ENCODE measurements at places on chromosomes 7 and 10.
A peak's percentile ranks its signal among the peaks of the same experiment; 100 is the strongest.

DNA sequence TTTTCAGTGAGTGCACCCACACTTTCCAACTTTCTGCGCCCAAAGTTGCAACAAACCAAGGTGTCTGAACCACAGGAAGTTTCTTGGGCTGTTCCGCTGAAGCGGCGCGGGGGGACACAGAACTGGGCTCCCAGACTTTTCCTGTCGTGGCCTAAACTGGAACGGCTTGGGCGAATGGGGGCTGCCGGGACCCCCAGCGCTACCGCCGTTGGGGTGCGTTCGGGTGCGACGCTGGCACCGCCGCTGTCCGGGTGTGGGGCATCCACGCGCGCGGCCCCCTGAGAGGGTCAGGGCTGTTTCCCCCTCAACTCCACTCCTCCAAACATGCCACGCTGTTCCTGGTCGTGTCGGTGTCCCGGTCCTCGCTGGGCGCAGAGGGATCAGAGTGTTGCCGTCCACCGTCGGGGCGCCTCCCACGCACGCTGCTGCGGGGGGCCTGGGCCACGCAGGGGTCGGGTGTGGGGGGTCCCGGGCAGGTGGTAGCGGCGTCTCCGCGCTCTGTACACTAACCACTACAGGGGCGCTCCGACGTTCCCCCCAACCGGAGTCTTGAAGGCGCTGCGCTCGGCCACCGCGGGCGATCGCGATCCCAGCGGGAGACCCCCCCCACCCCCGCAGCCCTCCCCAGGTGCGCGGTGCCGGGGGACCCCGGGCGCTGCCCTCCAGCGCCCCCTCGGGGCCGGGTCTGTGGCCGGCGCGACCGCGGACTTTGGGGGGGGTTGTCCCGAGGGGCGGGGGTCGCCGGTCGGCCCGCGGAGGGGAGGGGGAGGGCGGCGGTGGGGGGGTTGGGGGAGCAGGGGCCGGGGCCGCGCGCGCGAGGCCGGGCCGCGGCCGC lies 2.2 kb upstream of the CUX1 start:
- DNase-seq, result peak; percentile 38

DNA sequence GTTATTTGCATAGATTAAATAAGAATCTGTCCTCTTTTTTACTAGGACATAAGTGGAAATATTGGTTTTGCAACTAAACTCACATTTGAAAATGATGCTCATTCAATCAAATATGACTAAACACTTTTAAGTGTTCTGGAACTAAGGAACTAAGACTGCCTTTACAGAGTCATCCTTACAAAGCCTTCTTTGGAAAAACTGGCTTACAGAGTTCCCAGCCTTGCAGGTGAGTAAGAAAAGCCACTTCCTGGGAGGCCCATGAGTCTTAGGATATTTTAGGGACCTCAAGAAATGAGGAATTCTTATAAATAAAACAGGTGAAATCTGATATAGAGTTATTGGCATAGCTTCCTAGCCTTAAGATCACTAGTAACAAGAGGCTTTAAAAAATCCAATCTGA lies 135.5 kb downstream of the ALOX5 start:
- DNase-seq, result no peak

GRCh38 chr10:46527241-46527811 lies 29.1 kb downstream of the GPRIN2 start:
- DNase-seq, result no peak

GRCh38 chr10:110455446-110455845 lies 42.3 kb upstream of the DUSP5 start:
- no peak for DNase-seq

DNA sequence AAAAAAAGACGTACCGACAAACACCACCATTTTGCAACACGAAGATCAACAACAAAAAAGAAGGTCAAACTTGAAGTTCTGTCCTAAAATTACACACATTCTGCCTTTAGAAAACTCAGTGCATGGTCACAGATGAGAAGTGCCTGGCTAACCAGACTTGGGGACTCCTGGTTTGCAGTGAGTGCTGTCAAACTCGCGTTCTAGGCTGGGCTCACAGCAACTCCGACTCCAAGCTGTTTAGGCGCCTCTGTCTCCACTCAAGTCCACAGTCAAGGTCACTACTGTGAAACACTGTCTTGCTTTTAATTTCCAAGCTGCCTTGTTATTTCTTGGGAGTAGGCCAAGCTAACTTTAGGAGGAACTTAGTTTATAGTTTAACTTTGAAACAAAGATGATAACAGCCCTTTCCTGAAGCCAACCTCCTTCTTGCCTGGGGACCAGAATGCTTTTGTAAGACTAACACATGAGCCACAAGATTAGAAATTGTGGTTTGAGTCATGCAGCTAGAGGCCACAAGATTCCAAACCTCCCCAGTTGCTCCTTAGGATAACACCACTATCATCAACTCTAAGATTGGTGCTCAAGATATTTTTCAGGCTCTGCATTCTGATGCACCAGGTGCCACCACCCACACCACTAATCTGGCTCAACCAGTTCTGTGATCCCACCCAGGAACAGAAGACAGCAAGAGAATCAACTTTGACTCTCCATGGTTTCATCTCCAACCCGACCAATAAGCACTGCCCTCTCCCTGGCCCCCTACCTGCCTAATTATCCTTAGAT lies 1.1 kb upstream of the DNAAF5 start:
- no peak for DNase-seq

GRCh38 chr10:20890009-20890408 lies 7.1 kb downstream of the NEBL start:
- DNase-seq, result no peak

- DNase-seq, result no peak
Measured at GRCh38 chr7:114264023-114264422, 150.6 kb upstream of the FOXP2 start.

DNA sequence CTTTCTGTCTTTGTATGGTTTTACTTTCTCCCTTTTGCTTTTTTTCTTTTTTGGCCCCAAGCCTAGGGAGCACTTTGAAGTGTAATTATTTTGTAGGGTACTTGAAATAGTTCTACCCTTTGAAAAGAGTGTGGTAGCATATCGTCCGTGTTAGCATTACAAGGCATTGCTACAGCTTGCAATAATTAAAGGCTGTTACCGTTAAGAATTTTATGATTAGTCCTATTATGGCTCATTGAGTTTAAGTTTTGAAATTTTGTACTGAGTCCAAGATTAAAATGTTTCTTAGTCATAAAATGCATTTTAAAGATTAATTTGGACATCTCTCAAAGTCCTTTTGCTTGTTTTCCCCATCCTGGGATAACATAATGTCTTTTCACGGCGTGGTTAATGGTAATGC lies 490.0 kb upstream of the LRRN3 start:
- DNase-seq, result no peak

GRCh38 chr10:24006741-24007140 lies 202.2 kb upstream of the KIAA1217 start:
- DNase-seq, result no peak

DNA sequence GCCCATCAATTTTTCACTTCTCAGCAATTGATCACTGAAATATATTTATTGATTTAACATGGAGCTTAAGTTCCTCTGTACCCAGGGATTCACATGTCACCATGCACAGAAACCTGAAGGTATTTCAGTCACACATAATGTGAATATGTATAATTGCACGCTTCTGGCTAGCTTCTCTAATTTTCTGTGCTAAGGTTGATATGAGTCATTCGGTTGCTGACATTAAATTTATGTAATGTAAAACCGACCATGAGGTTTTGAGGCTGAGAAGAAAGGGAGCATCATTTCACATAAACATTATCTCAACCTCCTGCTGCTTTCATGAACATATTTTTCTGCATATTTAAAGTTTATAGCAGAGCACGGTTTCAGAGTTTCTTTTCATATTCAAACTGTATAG lies 381.0 kb upstream of the TPK1 start:
- no peak for DNase-seq

DNA sequence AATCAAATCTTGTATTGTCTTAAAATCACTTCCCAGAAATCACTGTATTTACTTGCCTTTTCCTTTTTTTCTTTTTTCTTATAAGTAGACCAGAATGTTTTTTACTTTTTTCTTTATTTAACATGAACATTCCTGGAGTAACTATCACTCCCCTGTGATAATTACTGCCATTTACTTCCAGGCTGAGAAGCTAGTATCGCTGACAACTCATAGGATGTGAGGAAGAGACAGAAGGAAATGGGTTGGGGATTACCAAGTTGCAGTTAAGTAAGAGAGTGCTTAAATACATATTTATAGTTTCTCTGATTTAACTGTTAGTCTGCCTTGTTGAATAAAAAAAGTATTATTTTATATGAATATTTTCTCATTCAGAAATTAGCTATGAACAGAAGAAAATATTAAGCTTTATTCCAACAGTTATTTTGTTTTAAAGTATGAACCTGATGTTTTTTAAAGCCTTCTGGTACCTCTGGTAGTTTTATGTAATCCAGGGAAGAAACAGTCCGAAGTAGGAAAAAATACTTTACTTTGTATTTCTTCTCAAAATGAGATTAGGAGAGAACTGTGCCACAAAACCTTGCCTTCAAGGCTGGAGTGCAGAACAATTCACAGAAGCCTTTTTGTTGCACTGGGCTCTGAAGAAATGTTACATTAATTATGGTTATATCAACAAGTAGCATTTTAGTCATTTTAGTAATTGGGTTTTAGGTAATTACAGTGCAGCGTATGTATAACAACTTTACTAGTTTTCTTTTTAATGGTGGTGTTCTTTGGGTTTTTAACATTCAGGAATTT lies 72.8 kb downstream of the SHOC2 start:
- no peak for DNase-seq

GRCh38 chr10:52332815-52333214 lies 18.7 kb downstream of the DKK1 start:
- no peak for DNase-seq

DNA sequence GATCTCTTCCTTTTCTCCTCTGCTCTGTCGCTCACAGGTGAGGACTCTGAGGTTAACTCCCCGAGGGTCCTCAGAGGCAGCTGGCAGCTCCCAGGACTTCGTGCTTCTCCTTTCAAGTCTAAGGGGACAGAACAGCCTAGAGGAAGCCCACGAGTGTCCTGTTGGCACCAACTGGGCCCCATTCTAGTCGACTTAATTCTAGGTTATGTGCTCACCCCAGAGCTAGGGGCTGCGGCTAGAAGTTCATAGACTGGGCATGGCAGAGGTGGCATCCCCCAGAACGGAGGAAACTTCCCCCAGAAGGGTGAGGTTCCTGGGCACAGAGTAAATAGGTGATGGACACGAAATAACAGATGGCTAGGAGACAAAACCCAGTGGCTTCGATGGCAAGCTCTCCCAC lies 259.4 kb downstream of the TEX36 start:
- no peak for DNase-seq

DNA sequence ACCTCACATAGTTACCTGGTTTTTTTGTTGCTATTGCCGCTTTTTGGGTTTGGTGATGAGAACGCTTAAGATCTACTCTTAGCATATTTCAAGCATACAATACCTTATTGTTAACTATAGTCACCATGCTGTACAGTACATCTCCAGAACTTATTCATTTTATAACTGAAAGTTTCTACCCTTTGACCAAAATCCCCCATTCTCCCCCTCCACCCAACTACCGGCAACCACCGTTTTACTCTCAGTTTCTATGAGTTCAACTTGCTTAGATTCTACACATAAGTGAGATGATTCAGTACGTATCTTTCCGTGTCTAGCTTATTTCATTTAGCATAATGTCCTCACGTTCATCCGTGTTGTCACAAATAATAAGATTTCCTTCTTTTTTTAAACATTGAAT lies 86.7 kb upstream of the IL6 start:
- DNase-seq, result no peak

- no peak for DNase-seq
Measured at GRCh38 chr10:67770537-67770936, 67.5 kb downstream of the DNAJC12 start.

DNA sequence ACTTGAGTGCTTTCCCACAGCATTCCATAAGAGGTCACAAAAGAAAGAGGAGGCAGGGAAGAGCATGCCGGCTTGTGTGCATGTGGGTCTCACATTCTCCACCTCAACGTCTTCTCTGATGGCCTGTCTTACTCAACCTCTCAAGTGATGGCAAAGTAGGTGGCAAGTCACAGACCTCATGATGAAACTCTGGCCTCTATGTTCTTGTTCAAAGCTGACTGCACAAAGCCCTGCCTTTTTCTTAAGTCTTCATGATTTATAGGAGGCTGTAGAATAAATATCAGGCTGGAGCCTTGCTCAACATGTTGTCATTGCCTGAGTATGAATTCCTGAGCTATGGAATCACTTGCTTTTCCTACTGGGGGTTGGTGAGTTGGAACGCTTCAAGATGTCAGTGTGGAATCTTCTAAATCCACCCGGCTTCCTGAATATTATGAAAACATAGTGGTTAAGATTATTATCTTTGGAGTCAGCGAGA lies 213.6 kb upstream of the INHBA start:
- DNase-seq, result no peak

All from stimulated activated effector memory CD8-positive, alpha-beta T cell treated with anti-CD3 and anti-CD28 coated beads, Interleukin-12 subunit alpha, Interleukin-12 subunit beta, amount 100 ng/mL, for 72 hours (primary cell).